ENCODE measurements at places on chromosomes 3 and 15.

DNA sequence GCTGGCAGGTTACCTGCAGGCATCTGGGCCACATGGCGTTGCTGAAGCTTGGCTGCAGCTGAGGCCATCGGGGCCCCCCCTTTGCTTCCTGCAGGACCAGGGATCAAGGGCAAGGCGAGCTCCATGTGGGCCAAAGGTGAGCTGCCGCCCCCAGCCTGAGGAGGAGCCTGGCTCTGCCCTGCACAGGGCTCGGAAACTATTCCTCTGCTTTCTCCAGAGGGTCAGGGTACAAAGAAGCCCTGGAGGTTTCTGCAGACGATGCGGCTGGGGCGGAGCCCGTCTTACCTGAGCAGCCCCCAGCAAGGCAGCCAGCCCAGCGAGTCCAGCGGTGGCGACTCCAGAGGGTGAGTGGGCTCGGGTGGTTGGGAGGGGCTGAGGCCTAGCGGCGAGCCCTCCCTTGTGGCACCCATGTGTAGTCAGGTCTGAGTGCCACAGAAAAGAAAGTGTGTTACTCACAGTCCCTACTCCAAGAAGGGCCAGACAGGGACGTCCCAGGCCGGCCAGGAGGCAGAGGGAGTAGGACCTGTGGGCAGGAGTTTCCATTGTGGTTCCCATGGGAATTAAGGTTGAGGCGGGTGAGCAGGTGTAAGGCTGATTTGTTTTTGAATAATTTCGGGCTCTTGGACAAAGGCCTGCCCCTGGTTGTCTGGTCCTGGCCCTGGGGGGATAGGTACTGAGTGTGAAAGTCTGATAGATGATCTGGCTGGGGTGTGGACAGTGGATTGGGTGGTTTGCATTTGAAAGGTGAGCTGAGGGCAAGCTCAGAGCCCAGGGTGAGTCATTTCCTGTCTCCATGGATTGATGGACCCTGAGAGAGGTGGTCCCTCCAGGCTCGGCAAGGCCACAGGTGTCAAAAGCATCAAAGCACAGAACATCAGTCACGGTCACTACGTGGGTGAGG is 25.4 kb downstream of the CFAP100 start:
- no peak for DNase-seq

DNA sequence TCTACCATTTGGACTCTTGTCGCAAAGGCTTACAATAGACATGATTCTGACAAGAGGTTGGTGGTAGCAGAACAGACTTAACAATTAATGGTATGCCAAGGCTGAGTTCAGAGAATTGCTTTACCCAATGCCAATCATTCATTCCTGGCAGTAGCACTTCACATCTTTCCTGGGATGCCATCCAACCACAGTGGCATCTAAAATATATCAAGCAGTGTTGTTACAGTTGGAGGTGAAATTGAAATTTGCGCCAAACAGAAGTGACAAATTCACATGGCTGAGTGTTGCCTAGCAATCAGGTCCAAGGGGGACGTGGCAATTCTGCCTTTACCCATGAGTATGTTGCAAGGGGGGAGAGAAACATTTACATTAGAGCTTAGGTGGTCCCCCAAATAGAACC is 21.0 kb upstream of the DPH6 start:
- DNase-seq = no peak

GRCh38 chr3:23836536-23837230 is 30.9 kb downstream of the UBE2E1 start:
- no peak for DNase-seq

DNA sequence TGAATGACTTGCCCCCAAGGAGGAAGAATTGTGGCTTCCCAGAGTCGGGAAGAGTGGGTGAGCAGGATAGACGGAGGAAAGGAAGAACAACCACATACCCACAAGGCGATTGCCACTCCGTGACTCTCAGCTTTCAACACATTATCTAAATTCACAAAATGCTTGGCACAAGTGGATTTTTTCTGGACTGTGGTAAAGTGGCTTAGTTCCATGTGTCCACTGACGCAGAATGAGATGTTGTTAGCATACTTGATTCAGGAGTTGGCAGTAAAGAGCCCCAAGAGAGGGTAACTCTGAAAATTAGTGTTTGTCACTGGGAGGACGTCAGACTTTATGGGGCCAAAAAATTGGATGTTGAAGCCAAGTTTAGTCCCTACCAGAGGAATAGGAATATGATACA is 198.8 kb upstream of the CTNNB1 start:
- no peak for DNase-seq

GRCh38 chr3:193963808-193964516 is 172.0 kb upstream of the HES1 start:
- DNase-seq = no peak
